Regular cardiac myocyte (primary cell): ENCODE measurements at places on chromosomes 3 and 15. TPM values are rescaled to one million over a fixed set of nuclear protein-coding genes. Genes with fewer than 3 reads are reported as not detected.

Gene STRIT1
- total RNA-seq = not detected in 2 replicates

Gene LRRC2
- 3.6 and 5.4 TPM in 2 replicates for total RNA-seq

Gene FBXO45
- total RNA-seq = 8.2 and 15.7 TPM in 2 replicates

Gene TMEM89
- total RNA-seq = 0.56 TPM in 1 of 2 replicates, not detected in the other

Gene GOLGA6L2
- not detected in 2 replicates for total RNA-seq

Gene GRM7
- not detected in 2 replicates for total RNA-seq

Gene IQCF2
- total RNA-seq = not detected in 2 replicates

Gene TNFAIP8L3
- total RNA-seq = 17.8 and 23.8 TPM in 2 replicates

Gene APOD
- 0.19 and 1.4 TPM in 2 replicates for total RNA-seq

Gene CCDC54
- not detected in 2 replicates for total RNA-seq

Gene CCR8
- not detected in 2 replicates for total RNA-seq

Gene ETV5
- 30.2 and 33.2 TPM in 2 replicates for total RNA-seq

Gene GABRB3
- total RNA-seq = 0.19 and 0.28 TPM in 2 replicates

Gene LMOD3
- total RNA-seq = under 0.01 and 0.28 TPM in 2 replicates

Gene WDR49
- total RNA-seq = under 0.01 TPM in 1 of 2 replicates, not detected in the other

Gene DZIP1L
- total RNA-seq = 22.0 and 28.5 TPM in 2 replicates

Gene MASP1
- total RNA-seq = 2.5 and 6.2 TPM in 2 replicates

Gene GOLGA6L7
- not detected in 2 replicates for total RNA-seq

Gene C3orf18
- 8.2 and 22.0 TPM in 2 replicates for total RNA-seq

Gene SERPINI2
- not detected in 2 replicates for total RNA-seq

Gene DLEC1
- 0.28 TPM in 1 of 2 replicates, not detected in the other for total RNA-seq

Gene COX5A
- total RNA-seq = 24.8 and 61.7 TPM in 2 replicates

Gene RTP3
- not detected in 2 replicates for total RNA-seq

Gene MAN2C1
- total RNA-seq = 80.5 and 119 TPM in 2 replicates

Gene CLEC3B
- total RNA-seq = 3.8 and 23.7 TPM in 2 replicates

Gene PCSK6
- 4.2 and 9.9 TPM in 2 replicates for total RNA-seq

Gene GBE1
- total RNA-seq = 205 and 454 TPM in 2 replicates

Gene CYP1A1
- 0.19 and 2.5 TPM in 2 replicates for total RNA-seq

Gene WDR93
- under 0.01 TPM in 1 of 2 replicates, not detected in the other for total RNA-seq

Gene MFN1
- total RNA-seq = 48.2 and 54.1 TPM in 2 replicates

Gene C15orf62
- not detected in 2 replicates for total RNA-seq

Gene LDHAL6B
- total RNA-seq = not detected in 2 replicates

Gene FSTL1
- total RNA-seq = 960 and 2,112 TPM in 2 replicates

Gene GATM
- 0.19 and 0.56 TPM in 2 replicates for total RNA-seq

Gene TUSC7
- total RNA-seq = not detected in 2 replicates

Gene PRSS50
- total RNA-seq = not detected in 2 replicates

Gene FETUB
- not detected in 2 replicates for total RNA-seq

Gene AADAC
- 1.9 and 7.0 TPM in 2 replicates for total RNA-seq

Gene MOBP
- total RNA-seq = under 0.01 TPM in 1 of 2 replicates, not detected in the other

Gene AAGAB
- total RNA-seq = 51.9 and 55.8 TPM in 2 replicates
